RWPE1 (cell line): ENCODE measurements at places on chromosomes 3 and 15.

DNA sequence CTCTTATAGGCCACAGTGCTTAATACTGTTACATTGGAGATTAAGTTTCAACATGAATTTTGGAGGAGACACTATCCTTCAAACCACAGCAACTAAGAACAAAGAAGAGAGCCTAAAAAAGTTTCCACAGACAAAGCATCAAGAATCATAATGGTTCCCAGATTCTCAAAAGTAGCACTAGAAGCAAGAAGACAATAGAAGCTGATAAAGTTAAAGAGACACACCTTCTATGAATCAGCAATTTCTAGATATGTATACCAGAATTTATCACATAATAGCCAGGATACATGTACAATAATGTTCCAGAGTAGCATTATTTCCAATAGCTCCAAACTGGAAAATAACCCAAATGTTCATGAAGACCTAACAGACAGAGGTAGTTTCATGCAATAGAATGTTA, 12.2 kb downstream of the NKIRAS1 start:
- DNase-seq = no peak

DNA sequence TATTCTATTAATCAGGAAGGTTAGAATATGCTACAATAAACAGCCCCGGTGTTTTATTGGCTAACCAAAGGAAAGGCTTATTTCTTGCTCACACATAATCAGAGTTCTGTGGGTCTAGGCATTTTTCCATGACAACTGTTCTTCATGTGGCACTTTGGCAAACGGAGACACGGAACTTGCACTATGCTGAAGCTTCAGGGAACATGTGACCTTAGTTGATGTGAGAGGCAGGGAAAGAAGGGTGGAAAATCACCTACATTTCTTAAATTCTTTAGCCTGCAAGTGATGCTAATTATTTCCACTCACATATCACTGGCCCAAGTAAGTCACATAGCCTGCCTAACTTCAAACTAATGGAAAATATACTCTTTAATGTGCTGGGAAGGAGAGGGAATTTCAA, 344.6 kb downstream of the SV2B start:
- DNase-seq = no peak

GRCh38 chr15:101264911-101265641, 12.2 kb downstream of the SELENOS start:
- no peak for DNase-seq

DNA sequence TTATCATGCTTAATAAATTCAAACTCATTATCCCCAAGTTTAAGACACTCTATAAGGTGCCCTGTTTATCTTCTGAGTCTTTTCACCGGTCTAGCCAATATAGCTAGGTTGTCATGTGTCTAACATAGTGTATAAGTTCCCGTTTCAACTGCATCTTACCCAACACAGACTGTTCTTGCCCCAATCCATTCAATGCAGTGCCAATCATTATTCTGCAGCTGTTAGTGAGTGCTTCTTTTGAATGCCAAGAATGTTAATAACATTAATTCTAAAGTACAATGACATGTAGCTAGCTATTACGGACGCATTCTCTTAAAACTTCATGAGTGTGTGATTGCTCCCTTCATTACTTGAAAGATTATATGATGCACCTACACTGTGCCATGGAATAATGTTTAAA, 646.4 kb upstream of the NR2F2 start:
- no peak for DNase-seq

GRCh38 chr3:57331078-57331610, 38.7 kb upstream of the ASB14 start:
- DNase-seq = no peak

- DNase-seq = peak; percentile 57
Observed at GRCh38 chr15:101489237-101489598, 289 bp downstream of the PCSK6 start.

- no peak for DNase-seq
Observed at GRCh38 chr15:90489944-90490343, 39.8 kb upstream of the CRTC3 start.

DNA sequence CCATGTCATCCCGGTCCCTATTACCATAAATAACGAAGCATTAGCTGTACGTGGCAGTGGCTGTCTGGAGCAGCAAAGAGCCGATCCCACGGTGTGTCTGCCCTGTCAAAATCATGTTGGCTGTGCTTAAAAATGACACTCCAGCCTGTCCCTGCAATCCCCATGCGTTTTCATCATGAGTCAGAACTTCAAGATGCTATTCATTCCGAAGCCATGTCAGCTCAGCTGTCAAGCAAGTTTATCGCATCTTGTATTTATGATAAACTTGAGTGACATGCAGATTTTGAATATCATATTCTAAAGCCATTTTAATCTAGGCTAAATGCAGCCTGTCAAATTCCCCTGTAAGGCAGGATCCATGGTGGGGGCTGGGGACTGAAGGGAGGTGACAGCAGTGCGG, 152.4 kb downstream of the TJP1 start:
- peak; percentile 66 for DNase-seq

DNA sequence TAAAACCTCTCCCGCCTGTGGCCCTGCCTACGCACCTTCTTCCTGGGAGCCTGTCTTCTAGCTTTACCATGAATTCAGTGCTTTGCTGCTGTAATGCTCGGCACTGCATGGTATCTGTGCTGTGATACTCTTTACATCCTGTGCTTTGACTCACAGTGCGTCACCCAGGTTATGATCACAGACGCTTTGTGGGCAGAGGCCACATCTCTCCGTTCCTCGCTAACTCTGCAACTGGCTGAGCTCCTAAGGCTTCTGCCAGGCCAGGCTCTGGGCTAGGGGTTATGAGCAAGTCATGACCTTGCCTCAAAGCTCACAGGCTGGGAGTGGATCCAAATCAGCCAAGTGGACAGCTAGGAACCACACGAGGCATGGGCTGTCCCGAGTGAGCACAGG, 23.2 kb downstream of the SPTBN5 start:
- DNase-seq = peak; percentile 79

DNA sequence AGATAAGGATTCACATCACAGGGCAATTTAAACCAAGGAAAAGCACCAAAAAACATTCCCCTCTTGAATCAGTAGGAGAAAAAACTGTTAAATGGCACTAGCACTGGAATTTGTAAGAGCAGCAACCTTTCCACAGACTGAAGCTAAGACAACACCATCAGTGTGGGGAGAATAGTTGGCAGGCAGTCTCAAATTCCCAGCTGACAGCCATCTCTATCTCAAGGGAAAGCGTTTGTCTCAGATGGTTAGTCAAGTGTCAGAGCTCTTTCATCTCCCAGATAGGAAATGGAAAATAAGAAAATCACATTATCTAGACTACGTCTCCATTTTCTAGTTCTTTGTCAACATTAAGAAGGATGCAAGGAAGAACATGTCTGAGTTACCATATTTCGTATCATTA, 228.7 kb downstream of the WDR72 start:
- DNase-seq = no peak

GRCh38 chr3:101848326-101848725, 988 bp upstream of the NFKBIZ start:
- DNase-seq = no peak

DNA sequence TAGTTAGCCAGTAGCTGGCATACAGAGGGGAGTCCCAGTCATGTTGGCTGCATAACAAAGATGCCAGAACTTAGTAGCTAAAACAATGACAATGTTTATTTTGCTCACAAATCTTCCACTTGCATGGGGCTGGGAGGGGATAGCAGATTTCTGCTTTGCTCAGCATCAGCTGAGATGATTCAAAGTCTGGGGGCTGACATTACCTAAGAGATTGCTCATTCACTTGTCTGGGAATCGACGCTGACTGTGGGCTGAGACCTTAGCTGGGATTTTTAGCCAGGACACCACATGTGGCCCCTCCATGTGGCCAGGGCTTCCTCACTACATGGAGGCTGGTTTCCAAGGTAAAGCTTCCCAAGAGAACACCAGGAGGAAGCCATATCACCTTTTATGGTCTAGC, 12.7 kb upstream of the CFAP100 start:
- DNase-seq = no peak

- no peak for DNase-seq
Observed at GRCh38 chr15:29467091-29467490, 197.5 kb upstream of the NSMCE3 start.

DNA sequence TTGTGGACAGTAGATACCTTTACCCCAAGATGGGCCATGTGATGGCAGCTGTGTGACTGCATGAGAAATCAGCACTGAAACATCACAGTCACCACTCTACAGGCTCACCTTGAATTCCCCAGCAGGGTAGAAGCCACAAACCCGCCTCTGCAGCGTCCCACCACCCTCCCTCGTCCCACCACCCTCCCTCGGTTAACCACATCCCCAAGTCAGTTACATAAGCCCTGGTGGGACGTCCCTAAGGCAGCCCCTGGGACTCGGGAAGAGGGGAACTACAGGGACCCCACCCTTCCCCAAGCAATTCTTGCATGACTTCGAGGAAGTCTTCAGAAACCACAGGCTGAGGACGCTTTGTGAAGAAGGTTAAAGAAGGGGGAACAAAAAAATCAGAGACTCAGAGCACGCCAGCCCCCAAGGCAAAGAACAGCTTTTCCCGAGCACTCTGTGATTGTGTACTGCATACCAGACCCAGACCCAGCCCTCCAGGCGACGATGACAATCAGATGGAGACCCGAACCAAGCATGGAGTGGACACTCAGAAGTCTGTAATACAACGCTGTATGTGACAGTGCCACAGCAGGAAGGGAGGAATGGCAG, 60.5 kb downstream of the SH3BP5 start:
- DNase-seq = no peak

- DNase-seq = no peak
Observed at GRCh38 chr3:177364236-177364635, 167.0 kb upstream of the TBL1XR1 start.

- no peak for DNase-seq
Observed at GRCh38 chr15:59406446-59406845, 31.5 kb upstream of the FAM81A start.

GRCh38 chr3:52385157-52385556, 59.7 kb downstream of the SEMA3G start:
- no peak for DNase-seq

DNA sequence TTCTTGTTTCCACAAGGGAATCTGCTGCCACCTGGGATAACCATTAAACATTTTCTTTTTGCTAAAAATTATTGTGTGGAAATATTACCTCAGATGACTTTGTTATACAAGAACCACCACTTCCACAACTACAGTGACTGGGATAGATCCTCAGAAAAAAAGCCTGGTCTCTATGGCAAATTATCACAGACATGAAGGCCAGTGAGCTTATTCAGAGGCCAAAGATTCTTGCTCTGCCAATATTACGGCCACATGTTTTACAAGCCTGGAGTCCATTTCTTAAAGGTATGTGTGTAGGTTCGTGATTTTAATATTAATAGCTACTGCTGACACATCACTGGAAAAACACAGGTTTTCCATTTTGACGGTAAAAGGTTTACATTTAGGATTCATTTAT, 73.8 kb downstream of the MYO1E start:
- no peak for DNase-seq

- DNase-seq = no peak
Observed at GRCh38 chr3:146543461-146544001, 876 bp downstream of the PLSCR1 start.

DNA sequence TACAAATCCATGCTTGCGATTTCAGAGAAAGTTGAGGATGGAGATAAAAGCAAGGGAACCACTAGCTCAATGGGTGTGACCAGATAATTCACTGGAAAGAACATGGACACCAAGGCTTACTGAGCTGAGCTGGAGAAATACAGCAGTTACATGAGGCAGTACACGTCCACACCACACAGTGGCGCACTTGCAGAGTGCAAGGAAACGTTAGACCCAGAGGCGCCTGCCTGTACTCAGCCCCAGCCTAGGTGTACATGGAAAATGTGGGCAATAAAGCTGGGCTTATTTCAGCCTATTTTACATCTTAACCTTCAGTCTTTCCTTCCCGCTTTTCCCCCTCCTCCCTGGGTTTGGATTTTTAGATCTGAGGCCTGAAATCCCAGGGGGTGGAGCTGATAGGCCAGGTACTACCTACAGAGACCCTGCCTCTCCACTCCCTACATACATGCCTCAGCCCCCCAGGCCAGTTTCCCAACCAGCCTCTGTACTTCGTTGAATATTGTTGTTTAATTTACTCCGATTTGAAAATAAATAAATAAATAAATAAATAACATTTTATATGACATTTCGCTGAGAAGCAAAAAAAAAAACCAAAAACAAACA, 60.1 kb downstream of the PCOLCE2 start:
- DNase-seq = peak; percentile 57

DNA sequence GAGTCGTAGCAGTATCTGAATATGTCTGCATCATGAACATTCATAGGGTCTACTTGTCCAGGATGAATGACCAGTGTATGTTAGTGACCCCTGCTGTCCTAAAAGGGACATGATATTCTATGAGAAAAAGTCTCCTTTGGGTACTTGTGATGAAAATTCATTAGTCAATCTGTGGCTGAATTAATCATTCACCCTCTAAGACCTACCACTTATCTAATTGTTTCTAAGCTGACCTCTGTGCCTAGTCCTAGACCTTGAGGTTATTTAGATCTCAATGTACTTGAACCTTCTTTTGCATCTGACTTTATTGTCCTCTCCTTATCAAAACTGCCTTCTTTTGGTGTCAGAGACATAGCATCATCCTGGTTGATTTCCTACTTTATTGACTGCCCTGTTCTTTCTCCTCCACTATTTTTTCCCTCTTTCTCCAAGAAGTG, 799.3 kb downstream of the DIPK2A start:
- DNase-seq = peak; percentile 1

GRCh38 chr15:85597155-85597815, 197.4 kb downstream of the KLHL25 start:
- no peak for DNase-seq

DNA sequence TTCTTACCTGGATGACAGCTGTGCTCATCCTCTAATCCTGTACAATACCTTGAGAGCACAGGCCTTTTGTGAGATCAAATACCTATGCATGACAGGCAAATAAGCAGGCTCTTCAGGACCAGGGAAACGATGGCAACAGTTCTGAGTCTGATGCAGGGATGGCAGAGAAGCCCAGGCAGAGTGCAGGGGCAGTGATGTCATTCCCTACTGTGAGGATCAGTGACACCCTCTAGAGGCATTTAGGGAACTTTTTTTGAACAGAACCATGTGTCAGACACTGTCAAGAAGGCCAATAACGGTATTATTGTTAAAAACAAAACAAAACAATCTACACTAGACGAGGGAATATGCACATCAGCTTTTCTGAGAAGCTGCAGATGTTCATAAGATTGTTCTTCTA, 314.8 kb upstream of the CTDSPL start:
- peak; percentile 25 for DNase-seq

DNA sequence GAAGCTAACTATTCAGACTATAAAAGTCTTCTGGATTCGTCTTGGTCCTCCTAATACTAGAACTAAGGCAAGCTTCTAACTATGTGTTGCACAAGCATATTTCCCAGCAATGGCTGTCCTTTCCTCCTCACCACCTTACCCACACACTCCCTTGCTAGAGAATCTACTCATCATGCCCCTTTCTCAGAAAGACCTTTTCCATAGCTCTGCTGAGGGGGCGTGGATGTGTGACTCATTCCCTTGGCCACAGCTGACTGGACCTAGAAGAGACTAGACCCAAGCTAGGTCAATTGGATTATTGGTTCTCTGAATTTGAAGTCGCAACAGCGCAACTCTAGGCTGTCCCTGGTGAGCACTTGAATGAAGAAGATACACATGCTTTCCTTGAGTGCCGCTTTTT, 47.1 kb downstream of the ERC2 start:
- DNase-seq = no peak

- peak; percentile 13 for DNase-seq
Observed at GRCh38 chr3:37114251-37115145, 59.9 kb downstream of the LRRFIP2 start.

GRCh38 chr15:90761629-90762028, 44.5 kb downstream of the BLM start:
- DNase-seq = no peak

- no peak for DNase-seq
Observed at GRCh38 chr3:183301937-183302580, 49.0 kb downstream of the B3GNT5 start.
